Stimulated activated CD8-positive, alpha-beta memory T cell treated with anti-CD3 and anti-CD28 coated beads, Interleukin-15, amount 100 ng/mL, for 48 hours (primary cell): ENCODE measurements at places on chromosomes 5 and 9.

GRCh38 chr5:140855772-140856674 lies at the start of gene PCDHA10:
Gene PCDHA10, plus strand, starts transcription at chr5:140855897. Its CDS starts 152 bp downstream, at chr5:140856049.
- DNase-seq, result no peak

DNA sequence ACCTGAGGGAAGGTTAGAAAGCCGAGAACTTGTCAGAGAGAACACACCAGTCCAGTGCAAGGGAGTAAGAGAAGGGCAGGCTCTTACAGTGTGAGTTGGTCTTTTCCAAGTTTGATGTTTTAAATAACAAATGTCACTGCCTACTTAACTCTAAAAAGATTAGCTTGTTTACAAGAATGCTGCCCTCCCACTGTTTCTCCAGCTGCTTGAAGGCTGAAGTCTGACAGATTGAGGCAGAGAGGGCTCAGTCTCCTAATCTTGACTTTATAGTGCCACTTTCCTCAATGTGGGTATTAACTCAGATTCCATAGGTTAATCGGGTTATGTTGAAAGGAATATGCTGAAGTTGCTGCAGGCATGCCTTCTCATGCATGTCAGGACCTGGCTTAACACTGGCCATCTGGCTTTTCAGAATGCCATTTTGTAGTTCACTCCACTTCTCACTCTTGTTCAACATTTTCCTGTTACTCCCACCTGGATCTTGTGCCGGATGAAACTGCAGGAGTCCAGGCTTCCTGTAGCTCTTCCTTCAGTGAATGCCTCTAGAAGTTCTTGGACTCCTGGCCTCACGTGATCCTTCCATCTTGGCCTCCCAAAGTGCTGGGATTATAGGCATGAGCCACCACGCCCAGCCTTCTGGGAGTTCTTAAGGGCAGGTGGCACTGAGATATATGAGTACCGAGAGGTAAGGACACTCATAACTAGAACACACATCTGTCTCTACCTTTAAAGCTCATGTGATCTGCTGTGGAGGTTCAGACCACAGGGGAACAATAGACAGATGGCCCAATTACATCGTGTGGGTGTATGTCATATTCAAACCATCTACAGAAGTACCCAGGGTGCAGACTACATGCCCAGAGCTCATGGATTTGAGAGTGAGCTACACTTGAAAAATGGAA lies 249.7 kb downstream of the ARHGAP26 start:
- no peak for DNase-seq

GRCh38 chr9:119044806-119045205 lies 324.4 kb downstream of the BRINP1 start:
- DNase-seq, result no peak

DNA sequence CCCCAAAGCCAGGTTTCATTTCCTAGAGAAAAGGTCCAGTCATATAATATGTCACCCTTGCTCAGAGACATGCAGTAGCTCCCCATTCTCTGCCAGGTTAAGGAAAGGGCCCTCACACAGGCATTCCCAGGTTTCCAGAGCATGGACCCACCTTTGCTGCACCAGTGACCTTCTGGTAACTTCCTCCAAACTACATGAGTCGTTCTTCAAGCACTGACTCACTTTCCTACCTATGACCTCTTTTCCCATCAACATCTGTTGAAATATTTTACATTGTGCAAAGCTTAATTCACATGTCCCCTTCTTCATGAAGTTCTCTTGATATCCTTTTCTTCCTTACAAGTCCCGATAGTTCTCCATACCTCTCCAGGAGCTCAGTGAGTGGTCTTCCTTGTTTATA lies 25.9 kb downstream of the SH3TC2 start:
- DNase-seq, result no peak

DNA sequence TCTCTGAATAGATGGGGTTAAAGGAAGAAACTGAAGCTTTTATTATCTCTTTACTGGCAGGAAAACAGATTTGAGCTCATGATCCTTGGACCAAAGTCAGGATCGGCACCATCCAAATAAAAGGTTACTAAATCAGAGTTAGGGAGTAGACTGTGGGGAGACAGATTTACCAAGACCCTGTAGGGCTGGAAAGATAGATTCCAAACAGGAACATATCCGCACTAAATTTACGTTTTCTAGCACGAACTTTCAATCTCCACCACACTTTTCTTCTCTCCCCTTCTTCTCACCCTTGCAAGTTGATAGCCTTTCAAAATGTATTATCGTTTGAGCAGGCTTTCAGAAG lies 120.0 kb upstream of the HMHB1 start:
- no peak for DNase-seq

GRCh38 chr5:148002451-148002850 lies 61.3 kb upstream of the SPINK5 start:
- no peak for DNase-seq

- no peak for DNase-seq
Observed at GRCh38 chr9:76615177-76615603, 149.0 kb upstream of the PCA3 start.

GRCh38 chr5:74540622-74541021 lies 99.9 kb downstream of the ENC1 start:
- DNase-seq, result no peak

GRCh38 chr5:119527351-119527750 lies 75.1 kb downstream of the HSD17B4 start:
- no peak for DNase-seq

- DNase-seq, result no peak
Observed at GRCh38 chr9:114791312-114791711, 14.5 kb downstream of the TNFSF15 start.

- no peak for DNase-seq
Observed at GRCh38 chr5:127856292-127856691, 153.1 kb downstream of the CCDC192 start.

GRCh38 chr5:153318556-153318955 lies 171.9 kb upstream of the GRIA1 start:
- no peak for DNase-seq

- no peak for DNase-seq
Observed at GRCh38 chr5:68740226-68740910, 353.4 kb upstream of the SLC30A5 start.

GRCh38 chr9:16449076-16449730 lies 421.3 kb downstream of the BNC2 start:
- DNase-seq, result no peak

DNA sequence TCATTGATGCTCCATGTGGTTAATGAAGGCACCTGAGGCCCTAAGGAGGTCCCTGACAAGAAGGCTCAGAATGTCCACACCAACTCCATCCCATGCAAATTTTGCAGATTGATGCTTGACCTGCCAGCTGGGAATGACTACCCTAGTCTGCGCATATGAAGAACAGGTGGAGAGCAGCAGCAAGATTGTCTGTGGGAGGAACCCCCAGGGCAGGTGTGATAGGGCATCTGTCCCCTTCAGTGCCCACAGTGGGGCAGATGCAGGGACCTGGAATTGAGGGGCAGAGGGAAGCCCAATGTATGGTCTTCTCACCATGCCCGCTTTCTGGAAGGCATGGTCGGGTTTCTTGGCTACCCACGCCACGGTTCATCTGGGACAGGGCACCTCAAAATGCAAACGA lies 79.6 kb downstream of the MACROH2A1 start:
- no peak for DNase-seq

GRCh38 chr9:91419222-91420191 lies 4.1 kb downstream of the NFIL3 start:
- no peak for DNase-seq

GRCh38 chr9:33044162-33044673 lies 19.1 kb downstream of the DNAJA1 start:
- DNase-seq, result peak; percentile 38

DNA sequence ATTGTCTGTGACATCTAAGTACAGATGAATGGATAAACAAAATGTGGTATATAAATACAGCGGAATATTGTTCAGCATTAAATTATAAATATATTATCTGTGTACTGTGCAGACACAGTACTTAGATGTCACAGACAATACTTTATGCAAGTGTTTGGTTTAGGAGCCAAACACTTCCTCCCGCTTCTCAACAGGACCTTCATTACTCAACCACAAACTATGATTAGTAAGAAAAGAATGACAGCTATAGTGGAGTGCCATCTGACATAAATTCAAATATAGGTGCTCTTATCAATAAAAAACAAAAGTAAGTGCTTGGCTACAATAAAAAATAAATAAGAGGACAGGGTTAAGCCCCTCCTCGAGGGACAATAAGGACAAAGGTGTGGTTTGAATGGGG lies 38.9 kb upstream of the STX17 start:
- DNase-seq, result no peak

DNA sequence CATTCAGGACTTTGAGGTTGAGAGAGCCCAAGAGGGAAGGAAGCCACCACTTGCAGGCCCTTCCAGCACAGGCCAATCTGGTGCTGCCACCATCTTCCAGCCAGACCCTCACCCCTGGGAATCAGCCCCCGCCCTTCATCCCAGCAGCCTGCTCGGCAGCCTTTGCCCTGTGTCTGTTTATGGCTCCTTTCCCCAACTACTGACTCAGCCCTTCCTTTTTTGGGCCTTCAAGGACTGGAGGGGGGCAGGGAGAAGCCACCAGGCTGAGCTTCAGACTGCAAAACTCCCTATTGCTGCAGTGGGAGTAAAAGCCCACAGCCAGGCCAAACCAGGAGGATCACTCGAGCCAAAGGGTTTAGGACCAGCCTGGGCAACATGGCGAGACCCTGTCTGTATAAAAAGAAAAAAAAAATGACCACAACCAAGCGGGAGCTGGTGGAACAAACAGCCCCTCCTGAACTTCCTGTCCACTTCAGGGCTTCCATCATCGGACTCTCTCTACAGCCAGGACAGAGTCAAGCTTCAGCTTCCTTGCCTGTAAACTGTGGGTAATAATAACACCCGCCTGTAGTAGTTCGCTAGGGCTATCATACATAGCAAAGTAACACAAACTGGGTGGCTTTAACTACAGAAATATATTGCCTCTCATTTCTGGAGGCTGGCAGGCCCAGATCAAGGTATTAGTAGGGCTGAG lies 85.9 kb upstream of the IL17B start:
- no peak for DNase-seq

GRCh38 chr9:89149726-89150125 lies 28.9 kb downstream of the SHC3 start:
- DNase-seq, result no peak

DNA sequence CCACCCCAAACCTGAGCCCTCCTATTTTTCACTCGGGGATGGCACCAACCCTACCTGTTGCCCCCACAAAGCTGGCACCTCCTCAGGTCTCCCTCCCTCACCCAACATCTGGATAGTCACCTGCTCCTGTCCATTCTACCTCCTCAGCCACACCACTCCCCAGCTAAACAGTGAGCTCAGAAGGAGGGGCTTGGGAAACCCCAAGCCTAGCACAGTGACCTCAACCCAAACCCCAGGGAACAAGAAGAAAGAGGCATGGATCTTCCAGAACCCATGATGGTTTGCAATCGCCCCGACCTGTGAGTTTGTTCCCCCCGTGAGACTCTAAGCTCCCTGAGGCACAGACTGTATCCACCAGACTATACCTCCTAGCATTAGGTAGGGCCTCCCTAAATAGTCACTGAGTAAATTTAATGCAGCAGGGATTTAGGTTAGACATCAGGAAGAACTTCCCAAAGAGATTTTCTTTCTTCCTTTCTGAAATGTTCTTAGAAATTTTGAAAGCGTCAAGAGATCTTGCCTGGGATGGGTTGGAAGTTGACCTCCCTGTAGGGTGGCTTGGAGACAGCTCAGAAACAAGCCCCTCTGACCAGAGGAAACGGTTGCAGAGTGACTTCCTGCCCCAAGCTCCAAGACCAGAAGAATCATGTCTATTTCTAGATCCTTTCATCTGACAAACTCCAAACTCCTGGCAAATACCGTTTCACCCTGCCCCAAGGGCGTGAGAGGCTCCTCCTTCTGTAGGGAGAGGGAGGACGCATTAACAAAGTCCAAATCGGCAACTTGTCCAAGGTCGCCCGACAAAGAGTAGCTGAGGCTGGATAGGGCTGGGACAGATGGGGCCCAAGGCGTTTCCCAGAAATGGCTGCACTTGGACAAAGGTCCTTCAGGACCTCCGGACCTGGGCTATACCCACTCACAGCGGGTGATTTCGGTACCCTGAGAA lies 4.1 kb downstream of the FIBCD1 start:
- no peak for DNase-seq

- DNase-seq, result no peak
Observed at GRCh38 chr9:128208386-128208785, 5.2 kb downstream of the DNM1 start.

GRCh38 chr5:54296386-54296785 lies 14.0 kb downstream of the ARL15 start:
- DNase-seq, result no peak

GRCh38 chr9:36963346-36963745 lies 70.7 kb downstream of the PAX5 start:
- DNase-seq, result no peak

DNA sequence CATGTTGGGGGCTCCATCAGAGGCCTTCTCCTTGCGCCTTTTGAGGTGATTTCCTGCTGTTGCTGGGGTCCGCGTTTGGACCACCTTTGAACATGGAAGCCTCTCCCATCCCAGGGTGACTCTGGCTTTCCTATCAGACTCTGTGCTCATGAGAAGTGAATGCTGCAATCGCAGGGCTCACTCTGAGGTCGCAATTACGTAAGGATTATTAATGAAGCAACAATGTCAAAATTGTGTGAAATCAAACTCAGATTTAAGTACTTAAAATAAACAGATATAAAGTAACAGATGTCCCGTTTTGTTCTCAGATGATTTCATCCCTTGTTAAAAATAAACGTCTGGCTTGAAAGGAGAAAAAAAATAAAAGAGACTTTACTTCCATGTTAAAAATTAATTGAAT lies 634.2 kb downstream of the BNC2 start:
- DNase-seq, result no peak

- DNase-seq, result no peak
Observed at GRCh38 chr9:96476591-96476990, 26.6 kb downstream of the HABP4 start.

DNA sequence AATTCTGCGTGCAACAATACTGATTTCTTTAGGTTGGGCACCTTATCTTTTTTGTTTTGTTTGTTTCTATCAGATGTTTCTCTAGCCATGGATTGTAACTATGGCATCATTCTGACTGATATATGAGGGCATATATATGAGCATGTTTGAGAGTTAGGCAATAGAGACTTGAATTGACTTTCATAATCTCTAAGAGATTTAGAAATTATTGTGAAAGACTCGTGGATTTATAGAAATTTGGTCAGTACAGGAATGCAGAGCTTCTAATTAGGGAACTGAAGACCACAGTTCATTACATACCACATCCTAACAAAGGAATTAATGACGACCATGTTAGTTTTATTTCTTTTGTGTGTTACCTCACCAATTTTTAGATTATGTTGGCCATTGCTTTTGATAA lies 546.0 kb upstream of the GRAMD2B start:
- DNase-seq, result no peak

DNA sequence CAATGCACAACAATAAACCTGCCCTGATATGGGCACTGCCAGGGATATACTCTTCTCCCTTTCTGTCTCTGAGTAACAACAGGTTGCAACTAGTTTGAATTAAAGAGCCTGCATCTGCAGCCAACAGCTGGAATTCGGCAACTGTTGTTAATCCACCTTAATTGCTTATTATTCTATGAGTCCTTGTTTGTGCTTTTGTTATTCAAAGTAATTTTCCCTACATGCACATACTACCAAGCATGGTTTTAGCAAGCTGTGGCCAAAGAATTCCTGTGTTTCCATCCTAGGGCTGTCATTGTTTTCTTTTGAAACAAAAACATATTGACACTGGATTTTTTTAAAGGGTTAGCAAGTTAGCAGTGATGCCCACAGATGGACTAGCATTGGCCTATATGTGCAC lies 171.5 kb downstream of the EFNA5 start:
- DNase-seq, result no peak

GRCh38 chr9:79976257-79977073 lies 404.7 kb downstream of the TLE4 start:
- DNase-seq, result no peak

GRCh38 chr5:179731791-179732411 lies 721 bp upstream of the MAML1 start:
- no peak for DNase-seq

- no peak for DNase-seq
Observed at GRCh38 chr9:93252116-93252780, 68.3 kb downstream of the WNK2 start.
